ENCODE measurements at places on chromosomes 3 and 15.

DNA sequence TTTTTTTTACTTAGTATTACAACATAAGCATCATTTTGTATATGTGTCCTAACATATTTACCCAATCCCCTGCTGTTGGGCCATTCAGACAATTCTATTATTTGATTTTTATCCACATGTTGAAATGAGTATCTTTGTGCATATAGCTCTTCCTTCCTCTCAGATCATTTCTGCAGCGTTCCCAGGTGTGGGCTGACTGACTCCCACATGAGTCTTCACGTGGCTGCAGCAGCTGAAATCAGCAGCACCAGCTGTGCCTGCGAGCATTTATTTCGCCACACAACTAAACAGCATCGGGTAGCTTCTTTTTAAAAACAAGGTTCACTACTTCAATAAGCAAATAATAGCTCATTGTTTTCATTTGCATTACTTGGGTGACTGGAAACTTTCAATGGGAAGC, 44.5 kb upstream of the PDE8A start:
- no peak for DNase-seq

- peak; percentile 84 for DNase-seq
Observed at GRCh38 chr3:23685541-23686258, 120.1 kb upstream of the UBE2E1 start.

GRCh38 chr15:24877174-24877573, 77.6 kb upstream of the SNRPN start:
- peak; percentile 1 for DNase-seq

GRCh38 chr3:126441256-126441880, 34.3 kb downstream of the ZXDC start:
- DNase-seq: no peak

DNA sequence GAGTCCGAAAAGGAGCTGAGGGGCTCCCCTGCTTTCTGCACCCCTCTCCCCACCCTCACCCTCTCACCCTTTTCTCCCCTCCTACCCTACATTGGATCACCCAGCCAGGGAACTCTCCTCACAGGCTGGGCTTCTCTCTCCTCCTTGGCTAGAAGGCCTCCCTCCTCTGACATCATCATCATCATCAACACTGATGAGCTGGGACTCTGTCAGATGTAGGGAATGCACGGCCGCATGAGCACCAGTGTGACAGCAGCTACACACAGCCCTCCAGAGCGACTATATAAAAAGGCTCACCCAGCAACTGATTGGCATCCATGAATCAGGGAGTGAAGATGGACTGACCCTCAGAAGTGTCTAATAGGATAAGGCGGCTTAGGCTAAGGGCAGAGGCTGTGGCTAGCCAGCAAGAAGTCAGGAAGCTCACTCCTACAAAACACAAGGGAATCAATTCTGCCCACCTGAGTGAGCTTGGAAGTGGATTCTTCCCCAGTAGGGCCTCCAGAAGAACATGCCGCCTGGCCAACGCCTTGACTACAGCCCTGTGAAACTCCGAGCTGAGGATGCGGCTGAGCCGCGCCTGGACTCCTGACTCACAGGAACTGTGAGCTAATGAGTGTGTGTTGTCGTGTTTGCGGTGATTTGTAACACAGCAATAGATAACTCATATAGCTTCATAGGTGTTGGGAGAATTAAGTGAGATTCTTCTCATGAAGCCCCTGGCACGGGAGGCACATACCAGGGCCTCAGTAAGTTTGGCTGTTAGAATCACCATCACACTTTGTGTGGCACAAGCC, 147.6 kb downstream of the FAM43A start:
- no peak for DNase-seq

DNA sequence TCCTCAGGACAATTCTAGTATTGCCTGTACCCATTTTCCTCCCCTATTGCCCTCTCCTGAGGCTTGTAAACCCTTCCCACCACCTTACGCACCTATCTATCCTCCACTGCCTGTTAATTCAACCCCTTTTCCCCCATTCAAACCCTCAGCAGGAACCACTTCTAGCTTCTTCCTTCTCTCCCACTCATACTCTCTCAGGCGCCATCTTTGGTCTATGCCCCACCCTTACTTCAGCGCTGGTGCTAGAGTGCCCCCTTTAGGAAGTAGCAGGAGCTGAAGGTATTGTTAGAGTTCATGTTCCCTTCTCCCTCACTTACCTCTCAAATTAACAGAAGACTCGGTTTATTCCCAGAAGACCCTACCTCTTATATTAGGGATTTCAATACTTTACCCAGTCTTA, 121.8 kb upstream of the NLGN1 start:
- peak; percentile 6 for DNase-seq

DNA sequence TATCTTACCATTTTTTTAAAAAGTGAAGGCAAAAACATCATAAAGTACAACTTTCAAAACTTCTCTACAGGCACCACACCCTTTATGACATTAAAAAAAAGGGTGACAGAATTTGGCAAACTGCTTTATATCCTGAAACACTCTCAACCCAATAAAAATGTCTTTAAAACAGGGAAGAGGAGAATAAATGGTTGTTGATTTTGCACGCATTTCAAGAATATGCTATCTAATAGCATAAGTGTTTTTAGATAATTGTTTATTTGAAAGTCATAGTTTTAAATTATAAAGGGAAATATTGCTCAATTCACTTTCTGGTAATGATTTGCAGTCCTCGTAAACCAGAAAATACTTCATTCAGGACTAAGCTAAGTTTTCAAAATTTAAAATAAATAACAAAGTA, 1.7 kb upstream of the PCOLCE2 start:
- DNase-seq: no peak

- DNase-seq: no peak
Observed at GRCh38 chr3:127162947-127163645, 29.8 kb upstream of the PRR23E start.

DNA sequence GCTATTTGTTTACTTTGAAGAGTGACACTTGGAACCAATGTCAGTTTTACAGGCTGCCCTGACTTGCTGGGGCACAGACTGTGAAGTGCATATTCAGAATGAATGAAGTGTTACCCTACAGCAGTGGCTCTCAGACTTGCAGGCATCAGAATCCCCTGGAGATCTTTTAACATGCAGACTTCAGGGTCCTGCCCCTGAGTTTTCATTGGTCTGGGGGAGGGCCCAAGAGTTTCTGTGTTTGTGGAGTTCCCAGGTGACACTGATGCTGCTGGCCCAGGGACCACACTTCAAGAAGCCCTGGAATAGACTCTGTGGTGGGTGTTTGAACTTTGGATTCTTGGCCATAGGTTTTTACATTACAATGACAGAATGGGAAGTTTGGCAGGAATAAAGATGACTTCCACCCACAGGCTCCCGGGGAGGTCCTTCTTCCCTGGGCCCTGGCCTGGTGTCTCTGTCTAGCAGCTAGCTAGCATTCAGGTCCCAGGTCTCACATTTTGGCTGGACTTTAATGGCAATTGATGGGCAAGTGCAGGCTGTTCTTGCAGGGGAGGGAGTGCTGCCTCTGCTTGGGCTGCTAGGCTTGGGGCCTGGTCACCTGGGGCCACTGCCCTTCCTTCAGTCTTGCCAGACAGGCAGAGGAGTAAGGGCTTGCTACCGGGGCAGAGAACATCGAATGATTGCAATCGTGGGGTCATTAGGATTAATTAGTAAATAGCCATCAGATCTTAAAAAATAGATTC, 149.0 kb downstream of the APBA2 start:
- no peak for DNase-seq

DNA sequence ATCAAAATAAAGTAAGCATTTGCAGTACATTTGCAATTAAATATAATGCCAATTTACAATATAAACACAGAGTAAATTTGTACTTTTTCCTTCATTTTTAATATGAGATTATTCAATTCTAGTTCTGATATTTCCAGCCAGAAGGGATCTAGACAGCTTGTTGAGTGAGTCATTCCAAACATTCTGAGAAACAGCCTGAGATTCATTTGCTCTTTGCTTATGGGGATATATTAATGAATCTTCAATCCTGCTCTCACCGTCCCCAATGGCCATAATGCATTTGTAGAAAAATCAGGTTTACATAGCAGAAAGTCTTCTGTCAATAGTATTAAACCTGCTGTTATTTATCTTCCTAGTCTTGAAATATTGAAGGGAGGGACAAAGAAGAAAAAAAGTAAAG, 554.2 kb downstream of the TUSC7 start:
- no peak for DNase-seq

GRCh38 chr3:115217292-115217677, 70.2 kb upstream of the ZBTB20 start:
- no peak for DNase-seq

GRCh38 chr3:171456765-171457606, 3.2 kb downstream of the TNIK start:
- no peak for DNase-seq

All from cerebellar cortex (tissue), 1 donor.